ENCODE measurements at places on chromosomes 3 and 15.

DNA sequence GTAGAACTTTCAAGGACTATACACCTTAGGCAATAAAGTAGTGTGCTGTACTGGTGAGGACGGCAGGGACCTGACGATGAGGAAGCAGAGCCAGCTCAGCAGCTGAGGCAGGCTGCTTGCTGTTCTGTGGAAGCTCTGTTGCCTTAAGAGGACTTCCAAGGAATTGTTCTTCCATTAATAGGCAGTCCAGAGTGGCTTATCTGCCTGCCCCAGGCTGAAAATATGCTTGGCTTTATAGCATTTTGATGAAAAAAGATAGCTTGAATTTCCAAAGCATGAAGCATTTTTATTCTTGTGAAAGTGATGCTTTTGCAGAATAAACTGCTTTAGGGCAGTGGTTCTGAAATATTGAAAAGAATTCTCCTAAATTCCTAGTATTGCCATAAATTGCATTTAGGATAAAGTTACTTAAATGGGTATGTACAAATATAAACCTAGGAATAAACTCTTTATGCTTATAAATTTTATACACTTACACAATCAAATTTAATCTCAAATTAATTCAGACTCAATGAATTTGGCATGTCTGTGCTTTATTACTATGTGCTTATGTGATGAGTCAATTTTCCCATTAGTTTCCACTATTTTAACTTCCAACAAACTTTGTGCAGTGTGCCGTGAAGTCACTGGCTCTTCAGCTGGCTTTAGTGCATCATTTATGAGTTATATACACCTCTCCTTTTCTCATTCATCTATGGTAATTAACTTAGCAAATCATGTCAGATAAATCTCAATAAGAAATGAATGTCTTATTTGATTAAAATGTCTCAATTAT is 231.0 kb upstream of the RASGRP1 start:
- no peak for DNase-seq

- no peak for DNase-seq
Measured at GRCh38 chr15:60212536-60212935, 185.2 kb downstream of the ANXA2 start.

GRCh38 chr3:87167628-87168456 is 59.3 kb upstream of the CHMP2B start:
- DNase-seq, result peak; percentile 38

DNA sequence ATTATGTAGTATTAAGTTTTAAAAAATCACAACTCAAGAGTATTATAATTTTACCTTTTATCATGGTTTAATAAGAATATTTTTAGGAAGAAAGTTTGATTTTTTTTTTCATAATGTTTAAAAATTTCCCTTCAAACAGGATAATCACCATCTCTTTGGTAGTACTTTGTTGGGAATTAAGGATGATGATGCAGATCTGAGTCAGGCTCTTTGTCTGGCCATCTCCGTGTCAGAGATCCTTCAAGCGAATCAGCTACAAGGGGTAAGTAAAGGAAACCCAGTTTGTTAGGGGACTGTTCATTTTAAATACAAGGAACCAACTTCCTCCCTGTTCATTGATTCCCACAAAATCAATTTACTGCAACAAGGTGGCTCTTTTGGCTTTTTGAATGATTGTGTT is 36.8 kb upstream of the NIT2 start:
- DNase-seq, result no peak

DNA sequence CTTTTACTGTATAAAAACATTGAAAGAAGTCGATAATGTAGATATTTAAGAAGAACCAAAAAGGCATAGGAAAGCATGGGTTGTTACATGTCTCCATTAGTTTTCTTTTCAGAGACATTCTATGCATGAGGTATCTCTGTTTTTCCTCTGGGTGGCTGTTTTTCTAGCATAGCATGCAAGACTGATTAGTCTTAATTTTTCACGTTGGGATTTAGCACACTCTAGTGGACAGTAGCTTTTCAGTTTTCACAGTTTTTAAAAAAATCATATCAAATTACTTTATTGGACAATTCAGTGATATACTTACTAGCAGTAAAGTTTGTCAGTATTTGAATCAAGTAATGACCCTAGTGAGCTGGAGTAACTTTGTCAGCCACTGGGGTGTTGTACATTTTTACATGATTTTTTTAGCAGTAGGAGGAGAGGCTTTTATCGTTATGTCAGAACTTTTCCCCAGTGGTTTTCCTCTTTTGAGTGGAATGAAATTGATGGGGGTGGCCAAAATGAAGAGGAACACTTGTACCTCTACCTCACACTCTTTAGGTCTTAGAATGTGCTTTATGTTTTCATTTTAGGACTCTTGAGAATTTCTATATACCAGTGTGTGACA is 57.2 kb downstream of the SEC22A start:
- peak; percentile 69 for DNase-seq

- no peak for DNase-seq
Measured at GRCh38 chr3:176202652-176203051, 994.6 kb downstream of the TBL1XR1 start.

DNA sequence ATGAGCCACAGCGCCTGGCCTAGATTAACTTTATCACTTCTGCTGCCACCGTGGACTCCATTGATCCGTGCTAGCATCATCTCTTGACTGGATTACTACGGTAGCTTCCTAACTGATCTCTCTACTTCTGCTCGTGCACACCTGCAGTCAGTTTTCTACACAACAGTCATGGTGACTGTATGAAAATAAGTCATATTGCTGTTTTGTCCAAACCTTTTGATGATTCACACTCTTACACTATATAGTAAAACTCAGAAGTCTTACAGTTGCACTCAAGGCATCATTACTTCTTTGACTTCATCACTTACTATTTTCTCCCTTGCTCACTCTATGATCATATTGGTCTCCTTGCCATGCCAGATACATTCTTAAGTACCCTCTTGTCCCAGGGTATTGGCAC is 10.1 kb downstream of the PDCD6IP start:
- no peak for DNase-seq

GRCh38 chr15:76285241-76285825 is 25.9 kb downstream of the ETFA start:
- DNase-seq, result no peak

DNA sequence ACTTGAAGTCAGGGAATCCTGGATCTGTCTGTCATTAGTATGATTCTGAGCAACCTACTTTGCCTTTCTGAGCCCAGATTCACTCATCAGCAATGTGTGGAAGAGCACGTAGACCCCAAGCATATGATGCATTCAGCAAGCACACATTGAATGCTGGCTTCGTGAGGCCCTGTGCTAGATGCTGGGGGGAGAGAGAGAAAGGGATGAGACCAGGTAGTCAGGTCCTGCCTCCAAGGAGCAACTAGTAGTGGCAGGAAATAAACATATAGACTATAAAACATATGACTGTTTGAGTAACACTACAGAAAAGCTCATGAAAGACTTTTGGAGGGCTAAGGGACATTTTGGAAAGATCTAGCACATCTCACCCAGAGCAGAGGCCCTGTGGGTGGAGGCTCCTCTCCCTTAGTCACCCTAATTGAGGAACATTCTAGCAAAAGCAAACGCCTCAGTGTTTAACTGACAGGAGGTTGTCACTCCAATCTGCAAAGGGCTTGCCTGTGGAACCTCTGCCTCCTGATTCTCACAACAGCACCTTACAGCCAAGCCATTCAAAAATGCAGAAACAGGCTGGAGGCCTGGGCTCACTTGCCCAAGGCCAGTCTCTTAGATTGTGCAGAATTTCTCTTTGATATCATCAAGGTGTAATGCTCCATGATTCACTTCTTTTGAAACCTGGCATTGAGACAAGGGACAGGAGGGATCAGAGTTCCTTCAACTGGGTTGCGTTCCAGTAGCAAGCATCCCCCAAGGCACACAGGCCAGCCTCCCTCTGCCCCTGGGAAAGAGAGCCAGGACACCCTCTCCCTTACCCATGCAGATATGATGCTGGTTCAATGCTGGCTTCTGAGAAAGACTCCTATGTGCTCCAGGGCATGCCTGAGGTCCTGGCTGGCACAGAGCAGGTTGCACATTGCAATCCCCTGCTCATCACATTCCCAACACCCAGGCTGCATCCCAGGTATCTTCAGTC is 26.1 kb downstream of the STARD5 start:
- DNase-seq, result no peak

DNA sequence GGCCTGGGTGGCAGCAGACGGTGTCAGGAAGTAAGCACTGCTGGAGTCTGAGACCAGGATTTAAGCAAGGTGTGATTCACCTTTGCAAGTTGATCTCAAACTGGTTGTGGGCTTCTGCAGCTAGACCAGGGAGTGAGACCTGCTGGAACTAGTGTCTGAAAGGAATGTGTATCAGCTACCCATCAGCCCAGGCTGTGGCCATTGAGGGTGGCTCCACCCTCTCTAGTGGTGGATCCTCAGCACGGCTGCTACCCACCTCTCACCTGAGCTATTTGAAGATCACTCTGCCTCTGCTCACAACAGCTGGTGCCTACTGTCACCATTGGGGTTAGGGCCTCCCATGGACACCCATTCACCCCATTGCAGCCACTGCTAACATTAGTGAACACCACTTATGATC is 140.3 kb upstream of the DCBLD2 start:
- no peak for DNase-seq

DNA sequence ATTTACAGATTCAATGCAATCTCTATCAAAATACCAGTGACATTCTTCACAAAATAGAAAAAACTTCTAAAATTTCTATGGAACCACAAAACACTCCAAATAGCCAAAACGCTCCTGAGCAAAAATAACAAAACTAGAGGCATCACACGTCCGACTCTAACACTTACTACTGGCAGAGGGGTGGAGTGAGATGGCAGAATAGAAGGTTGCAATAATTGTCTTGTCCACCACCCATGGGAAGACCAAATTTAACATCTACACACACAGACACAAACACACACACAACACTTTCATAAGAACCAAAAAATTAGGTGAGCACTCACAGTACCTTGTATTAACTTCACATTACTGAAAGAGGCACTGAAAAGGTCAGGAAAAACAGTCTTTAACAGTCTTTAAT is 21.3 kb upstream of the KPNA4 start:
- no peak for DNase-seq

GRCh38 chr3:142148792-142149672 is at the start of gene TFDP2:
Gene TFDP2 (minus strand): TSS chr3:142149544. CDS start chr3:142101749, 47,795 bp downstream.
- DNase-seq, result peak; percentile 91

- DNase-seq, result no peak
Measured at GRCh38 chr15:91561371-91562100, 292.0 kb upstream of the SLCO3A1 start.

GRCh38 chr3:71310359-71310979 is 273.1 kb downstream of the FOXP1 start:
- no peak for DNase-seq

GRCh38 chr3:17579289-17580031 is 163.0 kb downstream of the TBC1D5 start:
- DNase-seq, result no peak

GRCh38 chr3:11498646-11499045 is 145.1 kb downstream of the VGLL4 start:
- DNase-seq, result peak; percentile 22

GRCh38 chr3:11556851-11557644 is 86.7 kb downstream of the VGLL4 start:
- no peak for DNase-seq

- no peak for DNase-seq
Measured at GRCh38 chr3:27384191-27384590, 15.0 kb upstream of the NEK10 start.
